Naive thymus-derived CD8-positive, alpha-beta T cell (primary cell): ENCODE measurements at places on chromosomes 4 and X.

GRCh38 chrX:83501003-83501402 lies 7.1 kb upstream of the POU3F4 start:
- no peak overlapping the region for H3K27ac ChIP-seq
- H3K27me3 ChIP-seq, result peaks cover 25% of the 10 kb centered on the region
- no peaks in the 10 kb centered on the region for H3K4me1 ChIP-seq
- no peak for DNase-seq
- peaks cover 3% of the 10 kb centered on the region for H3K36me3 ChIP-seq

- no peaks in the 10 kb centered on the region for H3K36me3 ChIP-seq
- DNase-seq, result peak; percentile 15
- peaks cover 2% of the 10 kb centered on the region for H3K27me3 ChIP-seq
Measured at GRCh38 chrX:68196939-68197791, 236.1 kb downstream of the OPHN1 start.

- DNase-seq, result no peak
- no peak overlapping the region for H3K27ac ChIP-seq
- H3K27me3 ChIP-seq, result no peaks in the 10 kb centered on the region
Measured at GRCh38 chrX:150845091-150845490, 53.4 kb downstream of the CD99L2 start.

- no peak overlapping the region for H3K27ac ChIP-seq
- H3K4me3 ChIP-seq, result no peak overlapping the region
- DNase-seq, result peak; percentile 12
- H3K36me3 ChIP-seq, result no peaks in the 10 kb centered on the region
- H3K4me1 ChIP-seq, result no peaks in the 10 kb centered on the region
- H3K27me3 ChIP-seq, result peaks cover 2% of the 10 kb centered on the region
Measured at GRCh38 chrX:104343428-104344129, 88.8 kb upstream of the ESX1 start.

GRCh38 chr4:77393996-77394395 lies 211.6 kb upstream of the CXCL13 start:
- no peaks in the 10 kb centered on the region for H3K4me1 ChIP-seq
- H3K27me3 ChIP-seq, result peaks cover 9% of the 10 kb centered on the region
- H3K4me3 ChIP-seq, result no peak overlapping the region
- no peak for DNase-seq
- no peaks in the 10 kb centered on the region for H3K36me3 ChIP-seq
- no peak overlapping the region for H3K27ac ChIP-seq
